ENCODE measurements at places on chromosomes 12 and 14.

GRCh38 chr14:53946404-53947093 lies 10.1 kb downstream of the BMP4 start:
- no peak for DNase-seq

DNA sequence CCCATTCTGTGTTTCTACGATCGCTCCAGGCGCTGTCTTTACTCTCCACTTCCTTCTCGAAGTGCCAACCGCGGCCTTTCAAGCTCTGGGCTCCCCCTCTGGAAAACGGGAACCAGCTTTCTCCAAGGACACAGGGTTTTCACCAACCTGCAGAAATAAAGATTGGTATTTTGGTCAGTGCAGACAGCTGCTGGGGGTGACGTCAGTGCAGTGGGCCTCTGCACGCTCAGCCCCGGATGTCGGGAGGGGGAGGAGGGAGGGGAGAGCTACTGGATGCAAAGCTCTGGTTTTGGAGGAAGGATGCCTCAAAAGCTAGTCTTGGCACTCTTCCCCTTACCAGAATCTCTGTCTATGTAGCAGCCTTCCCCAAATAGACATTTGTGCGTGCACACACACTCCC lies 19.9 kb downstream of the HRK start:
- DNase-seq: no peak

DNA sequence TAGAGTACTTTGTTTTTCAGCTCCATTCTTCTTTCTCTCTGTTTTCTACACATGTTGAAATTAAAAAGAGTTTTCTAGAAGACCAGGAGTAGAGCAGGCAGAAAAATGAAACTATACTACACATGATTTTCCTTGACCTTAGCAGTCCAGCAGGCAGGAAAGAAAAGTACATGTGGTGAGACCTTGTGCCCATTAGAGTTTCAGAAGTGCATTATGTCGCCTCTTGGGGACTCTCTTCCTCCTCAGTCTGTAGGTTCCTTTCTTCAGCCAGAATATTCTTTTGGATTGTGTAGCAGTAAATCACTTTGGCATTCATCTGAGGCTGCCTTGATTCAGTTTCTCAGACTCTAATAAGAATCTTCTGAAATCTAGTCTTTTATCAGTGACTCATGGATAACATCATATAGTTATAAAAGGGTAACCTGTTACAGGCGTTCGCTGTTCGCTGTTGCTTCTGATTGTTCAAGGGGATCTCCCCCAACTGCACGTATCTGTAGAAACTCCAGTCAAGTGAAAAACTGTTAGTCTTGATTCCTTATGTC lies 161.8 kb downstream of the ANO4 start:
- DNase-seq: no peak

DNA sequence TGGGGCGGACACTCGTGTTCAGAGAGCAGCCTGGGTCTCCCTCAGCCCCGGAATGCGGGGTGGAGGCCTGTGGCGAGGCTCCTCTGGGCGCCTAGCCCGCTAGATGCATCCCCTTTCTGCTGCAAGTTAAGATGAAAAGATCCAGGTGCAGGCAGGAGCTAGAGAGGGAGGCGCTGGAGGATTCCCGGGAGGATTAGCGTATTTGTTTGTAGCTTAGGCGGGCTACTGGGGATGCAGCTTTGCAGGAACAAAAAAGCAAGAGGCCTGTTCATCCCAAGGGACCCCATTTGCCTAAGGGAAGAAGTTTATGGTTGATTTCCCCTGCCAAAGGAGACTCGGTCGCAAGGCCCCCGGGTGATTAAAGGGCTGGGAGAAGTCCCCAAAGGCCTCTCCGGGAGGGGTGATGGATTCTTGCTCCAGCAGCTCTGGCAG lies 824 bp downstream of the CCDC177 start:
- peak; percentile 39 for DNase-seq

DNA sequence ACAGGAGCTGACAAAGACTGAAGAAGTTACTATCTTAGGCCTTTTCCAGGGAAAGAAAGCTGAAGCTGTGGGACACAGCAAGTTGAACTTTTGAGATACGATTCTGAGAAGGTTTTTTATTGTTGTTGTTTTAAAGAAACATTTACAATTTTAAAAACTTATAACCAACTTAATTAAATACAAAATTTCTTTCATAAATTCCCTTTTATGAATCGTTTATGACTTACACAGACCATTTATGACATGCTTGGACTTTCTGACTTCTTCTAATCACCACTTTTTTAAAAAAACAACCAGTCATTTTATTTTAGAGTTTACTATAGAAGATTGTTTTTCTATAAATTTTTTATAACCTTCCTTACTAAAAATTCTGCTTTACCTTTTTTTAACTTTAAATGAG lies 68.7 kb downstream of the DHRS2 start:
- no peak for DNase-seq

DNA sequence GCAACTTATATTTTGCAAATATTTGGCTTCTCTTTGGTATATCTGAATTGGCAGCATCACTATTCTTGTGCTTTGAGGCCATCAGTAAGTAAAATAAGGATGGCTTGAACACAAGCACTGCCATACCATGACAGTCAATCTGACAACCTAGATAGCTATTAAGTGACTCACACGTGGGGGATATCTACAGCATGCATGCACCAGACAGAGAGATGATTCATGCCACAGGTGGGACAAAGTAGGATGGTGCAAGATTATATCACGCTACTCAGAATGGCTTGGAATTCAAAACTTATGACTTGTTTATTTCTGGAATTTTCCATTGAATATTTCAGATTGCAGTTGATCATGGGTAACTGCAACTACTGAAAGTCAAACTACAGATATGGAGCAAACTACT lies 675.6 kb upstream of the MDGA2 start:
- no peak for DNase-seq

DNA sequence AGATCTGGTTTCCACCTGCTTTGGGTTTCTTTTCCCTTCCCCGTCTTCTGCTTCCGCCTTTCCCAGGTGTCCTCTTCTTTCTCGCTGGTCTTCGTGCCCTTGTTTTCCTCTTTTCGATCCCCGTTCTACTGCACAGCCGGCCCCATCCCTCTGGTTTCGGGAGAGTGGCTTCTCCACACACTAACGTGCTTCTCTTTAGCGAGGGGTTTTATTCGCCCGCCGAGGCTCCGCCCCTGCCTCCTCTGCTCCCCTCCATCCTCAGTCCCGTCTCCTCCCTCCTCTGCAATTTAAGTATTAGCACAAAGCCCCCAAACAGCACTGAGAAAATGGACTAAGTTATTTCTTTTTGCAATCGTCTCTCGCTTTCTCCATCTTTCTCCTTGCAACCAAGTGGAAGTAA lies at the start of gene SLC7A8:
Gene SLC7A8 (minus strand): TSS at position 182 of the 400 bp plus-strand sequence. CDS start 746 bp downstream, outside the sequence.
- DNase-seq: no peak

GRCh38 chr12:80690513-80690912 lies 16.9 kb upstream of the MYF6 start:
- DNase-seq: no peak

DNA sequence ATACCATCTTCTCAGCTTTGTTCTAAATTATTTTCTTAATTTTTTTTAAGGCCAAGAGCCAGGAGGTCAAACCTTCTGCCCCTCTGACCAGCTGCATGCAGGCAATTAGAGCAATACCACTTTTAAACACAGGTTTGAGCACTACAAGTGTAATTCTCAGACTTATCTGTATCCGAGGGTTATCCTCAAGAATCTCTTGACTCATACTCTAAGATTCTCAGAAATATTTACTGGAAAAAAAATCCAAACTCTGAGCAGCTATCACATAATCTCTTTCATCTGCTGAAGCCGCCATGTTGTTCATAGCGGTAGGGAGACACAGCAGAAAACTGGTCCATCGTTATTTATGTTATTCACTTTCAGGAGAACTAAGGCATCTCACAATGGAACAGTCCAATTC lies 27.4 kb upstream of the PTHLH start:
- no peak for DNase-seq

DNA sequence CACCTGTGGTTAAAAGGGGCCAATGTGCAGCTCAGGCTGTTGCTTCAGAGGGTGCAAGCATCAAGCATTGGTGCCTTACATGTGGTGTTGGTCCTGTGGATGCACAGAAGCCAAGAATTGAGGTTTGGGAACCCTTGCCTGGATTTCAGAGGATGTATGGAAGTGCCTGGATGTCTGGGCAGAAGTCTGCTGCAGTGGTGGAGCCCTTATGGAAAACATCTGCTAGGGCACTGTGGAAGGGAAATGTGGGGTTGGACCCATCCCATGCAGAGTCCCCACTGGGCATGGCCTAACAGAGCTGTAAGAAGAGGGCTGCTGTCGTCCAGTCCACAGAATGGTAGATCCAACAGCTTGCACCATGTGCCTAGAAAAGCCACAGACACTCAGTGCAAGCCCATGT lies 36.6 kb downstream of the PCNX1 start:
- no peak for DNase-seq

- DNase-seq: no peak
Measured at GRCh38 chr12:14928931-14929330, 9.4 kb downstream of the ERP27 start.

GRCh38 chr14:102907303-102907844 lies 15.1 kb upstream of the AMN start:
- no peak for DNase-seq

DNA sequence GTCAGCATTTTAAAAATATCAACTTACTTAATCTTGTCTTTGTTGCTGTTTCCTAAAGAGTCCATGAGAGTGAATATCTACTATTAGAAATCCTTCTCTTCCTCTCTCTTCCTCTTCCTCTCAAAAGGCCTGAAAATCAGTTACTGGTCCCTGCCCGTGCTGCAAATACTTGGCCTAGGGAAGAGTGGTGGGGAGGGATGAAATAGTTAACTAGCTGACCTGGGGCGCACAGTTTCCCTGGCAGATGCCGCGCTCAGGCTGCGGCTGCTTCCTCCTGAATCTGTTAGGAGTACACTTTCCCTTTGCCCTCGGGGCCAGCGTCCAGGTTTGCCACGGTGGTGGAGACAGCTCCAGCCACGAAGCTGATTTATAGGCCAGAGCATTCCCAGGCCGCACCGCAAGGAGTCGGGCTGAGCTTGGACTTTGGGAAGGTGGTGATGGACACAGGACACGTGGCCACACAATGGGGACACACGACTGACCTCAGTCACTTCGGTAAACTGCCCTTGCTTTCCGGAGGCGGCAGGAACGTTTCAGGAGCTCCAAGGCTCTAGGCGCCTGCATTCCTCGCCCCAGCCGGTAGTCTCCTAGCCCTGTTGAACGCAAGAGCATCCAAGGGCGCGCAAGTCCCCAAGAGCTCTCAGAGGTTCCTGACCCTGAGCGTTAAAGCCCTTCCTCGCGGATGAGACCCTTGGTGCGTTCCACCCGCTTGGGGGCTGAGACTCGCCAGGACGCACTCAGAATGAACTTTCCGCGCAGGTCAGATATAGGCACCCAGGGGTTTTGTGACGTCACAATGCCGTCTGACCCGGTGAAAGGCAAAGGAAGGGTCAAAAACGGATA lies 7.1 kb upstream of the ASCL1 start:
- no peak for DNase-seq

DNA sequence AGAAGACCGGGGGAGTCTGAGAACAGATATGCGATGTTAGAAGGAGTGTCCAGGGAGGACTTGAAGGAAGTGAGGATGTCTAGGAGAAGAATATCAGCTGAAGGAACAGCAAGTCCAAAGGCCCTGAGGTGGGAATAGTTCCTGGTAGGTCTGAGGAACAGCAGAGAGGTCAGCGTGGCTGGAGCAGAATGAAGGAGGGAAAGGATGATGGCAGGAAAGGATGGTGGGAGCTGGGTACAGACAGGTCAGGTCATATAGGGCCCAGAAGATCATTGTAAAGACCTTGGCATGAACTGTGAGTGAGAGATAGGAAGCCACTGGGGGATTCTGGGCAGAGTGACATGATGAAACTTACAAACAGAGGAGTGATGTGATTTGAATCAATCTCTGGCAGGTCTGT lies 171.0 kb downstream of the ETV6 start:
- DNase-seq: no peak

DNA sequence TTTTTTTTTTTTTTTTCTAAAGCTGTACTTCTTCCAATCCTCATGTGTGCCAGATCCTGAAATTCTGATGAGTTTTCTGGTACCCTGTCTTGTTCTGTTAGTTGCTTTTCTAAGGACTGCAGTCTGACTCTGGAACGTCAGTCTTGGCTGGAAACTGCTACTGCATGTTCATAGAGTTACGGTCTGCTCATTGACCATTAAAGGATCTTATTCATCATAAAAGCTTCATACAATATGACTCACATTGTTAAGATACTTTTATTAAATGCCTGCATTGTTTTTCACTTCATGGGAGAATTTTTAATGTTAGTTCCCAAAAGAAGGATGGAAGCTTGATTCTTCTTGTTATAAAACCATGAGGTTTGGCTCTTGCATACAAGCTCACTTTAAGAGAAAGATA lies 233.6 kb downstream of the SYT10 start:
- DNase-seq: no peak

- peak; percentile 39 for DNase-seq
Measured at GRCh38 chr12:46260913-46261476, 7.8 kb downstream of the SLC38A1 start.

DNA sequence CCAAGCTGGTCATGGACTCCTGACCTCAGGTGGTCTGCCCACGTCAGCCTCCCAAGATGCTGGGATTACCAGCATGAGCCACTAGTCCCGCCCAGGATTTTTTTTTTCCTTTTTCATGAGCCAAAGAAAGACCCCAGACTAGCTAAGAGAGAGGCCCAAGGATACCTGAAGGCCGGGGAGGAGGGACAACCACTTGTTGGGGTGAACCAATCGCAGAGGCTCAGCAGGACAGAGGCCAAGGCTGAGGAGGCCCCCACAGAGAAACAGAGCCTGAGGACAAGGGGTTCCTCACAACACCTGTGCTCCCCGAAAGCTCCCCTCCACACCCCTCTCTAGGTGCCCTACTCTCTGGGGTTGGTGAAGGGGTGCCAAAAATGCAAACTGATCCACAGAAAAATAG lies 1.0 kb upstream of the SERPINA3 start:
- no peak for DNase-seq

GRCh38 chr12:113666223-113666622 lies 194.6 kb upstream of the LHX5 start:
- DNase-seq: no peak

- no peak for DNase-seq
Measured at GRCh38 chr12:88921890-88922532, 341.7 kb upstream of the KITLG start.

GRCh38 chr12:94074980-94075629 lies 73.3 kb upstream of the PLXNC1 start:
- no peak for DNase-seq

GRCh38 chr14:27845241-27845850 lies 921.2 kb upstream of the FOXG1 start:
- DNase-seq: no peak

Data from NCI-H1930 (cell line).